ENCODE measurements at places on chromosomes 2 and 18. TPM values are rescaled to one million over a fixed set of nuclear protein-coding genes. Genes with fewer than 3 reads are reported as not detected.

The GRB14 gene
- 0.89 TPM for total RNA-seq

The SPATA3 gene
- total RNA-seq: not detected

The LOXL3 gene
- total RNA-seq: 28.0 TPM

The CABYR gene
- total RNA-seq: 7.2 TPM

The ELOA2 gene
- total RNA-seq: not detected

The RGPD4 gene
- not detected for total RNA-seq

The MRO gene
- total RNA-seq: 0.12 TPM

The IAH1 gene
- total RNA-seq: 70.1 TPM

The GALNT5 gene
- total RNA-seq: 7.2 TPM

The OSR1 gene
- total RNA-seq: 3.9 TPM

The HNMT gene
- total RNA-seq: 61.4 TPM

The CCDC148 gene
- 0.66 TPM for total RNA-seq

The TRPM8 gene
- not detected for total RNA-seq

The VWC2L gene
- total RNA-seq: under 0.01 TPM

The SERPINE2 gene
- total RNA-seq: 306 TPM

The EFHD1 gene
- total RNA-seq: not detected

The PCARE gene
- total RNA-seq: not detected

The LRRFIP1 gene
- 102 TPM for total RNA-seq

The SEPTIN10 gene
- total RNA-seq: 110 TPM

The AFF3 gene
- total RNA-seq: 3.1 TPM

The CELF4 gene
- not detected for total RNA-seq

The ALPG gene
- total RNA-seq: not detected

The KCNS3 gene
- 9.6 TPM for total RNA-seq

The GRHL1 gene
- 0.37 TPM for total RNA-seq

The TUBA3E gene
- not detected for total RNA-seq

The AKAIN1 gene
- total RNA-seq: not detected

The IL37 gene
- total RNA-seq: not detected

The CDC42EP3 gene
- total RNA-seq: 26.0 TPM

The IL1RL1 gene
- total RNA-seq: 0.77 TPM

The GKN1 gene
- total RNA-seq: not detected

The FIGN gene
- total RNA-seq: 1.4 TPM
